ENCODE measurements at places on chromosomes 7 and 10.

GRCh38 chr10:84262190-84262956 is 17.5 kb downstream of the RGR start:
- DNase-seq, result no peak

DNA sequence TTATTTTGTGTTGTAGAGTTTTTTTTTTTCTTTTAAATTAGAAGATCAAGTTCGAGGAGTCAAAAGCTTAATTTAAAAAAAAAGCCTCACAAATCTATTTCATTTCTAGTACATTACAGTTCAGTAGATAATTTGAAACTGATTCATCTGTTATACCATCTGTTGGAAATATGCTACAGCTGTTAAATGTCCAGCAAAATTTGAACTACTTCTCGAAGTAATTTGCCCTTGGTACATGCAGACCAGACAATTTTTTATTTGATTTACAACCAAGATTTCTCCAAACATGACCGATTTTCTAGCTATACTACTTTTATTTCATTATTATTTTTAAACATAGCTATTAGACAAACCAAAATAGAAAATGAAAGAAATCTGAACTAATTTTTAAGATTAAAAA is 647.9 kb downstream of the CNTNAP2 start:
- no peak for DNase-seq

DNA sequence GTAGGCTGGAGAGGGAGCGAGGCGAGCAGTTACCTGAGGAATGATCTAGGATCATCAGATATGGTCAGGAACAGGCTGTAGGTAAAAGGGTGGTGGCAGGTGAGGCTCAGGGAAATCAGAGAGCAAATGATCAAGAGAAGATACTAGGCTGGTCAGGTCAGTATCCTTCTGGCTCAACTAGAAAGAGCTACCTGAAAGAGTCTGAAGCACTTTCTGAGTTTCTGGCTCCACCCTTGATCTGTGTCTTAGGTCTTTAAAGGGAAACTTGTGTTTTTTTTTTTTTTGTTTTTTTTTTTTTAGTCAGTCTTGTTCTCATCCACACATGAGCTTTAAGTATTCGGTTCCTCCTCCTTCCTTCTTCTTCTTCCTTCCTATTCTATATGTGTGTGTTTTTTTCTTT is 10.5 kb downstream of the ADAM22 start:
- no peak for DNase-seq

GRCh38 chr7:4025694-4026615 is 656.1 kb upstream of the FOXK1 start:
- DNase-seq, result no peak

DNA sequence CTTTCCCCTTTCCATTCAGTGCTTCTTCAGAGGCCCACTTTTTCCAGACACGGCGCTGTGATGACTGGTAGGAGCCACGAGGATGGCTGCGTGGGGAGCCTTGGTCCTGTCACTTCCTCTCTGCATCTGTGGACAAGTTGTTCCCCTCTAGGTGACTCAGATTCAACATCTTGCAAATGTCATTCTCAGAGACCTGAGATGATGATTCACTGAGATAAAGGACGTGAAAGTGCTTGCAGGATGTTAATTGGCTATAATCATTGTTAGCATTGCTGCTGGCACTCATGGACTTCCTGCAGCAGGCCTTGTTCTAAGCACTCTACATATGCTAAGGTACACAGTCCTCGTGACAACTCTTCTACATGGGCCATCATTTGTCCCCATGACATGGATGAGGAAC is 489.8 kb upstream of the ZMIZ1 start:
- no peak for DNase-seq

DNA sequence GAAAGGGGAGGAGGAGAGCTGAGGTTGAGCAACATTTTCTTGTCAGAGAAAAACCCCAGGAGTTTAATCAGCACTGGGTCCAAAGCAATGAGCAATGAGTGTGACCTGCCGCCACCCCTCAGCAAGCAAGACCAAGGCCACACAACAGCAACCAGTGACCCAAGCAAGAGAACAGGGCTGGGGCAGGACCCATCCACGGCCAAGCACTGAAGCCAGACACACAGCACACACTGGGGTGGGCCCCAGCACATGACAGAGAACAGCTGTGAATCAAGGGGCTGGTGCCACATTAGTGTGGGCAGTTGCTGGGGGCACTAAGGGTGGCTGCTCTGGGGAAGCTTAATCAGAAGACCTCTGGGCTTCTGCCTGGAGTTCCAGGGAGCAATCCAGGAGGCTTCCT is 16.2 kb downstream of the TMEM72 start:
- DNase-seq, result no peak

- DNase-seq, result no peak
Observed at GRCh38 chr10:8048281-8049008, 6.0 kb upstream of the GATA3 start.

DNA sequence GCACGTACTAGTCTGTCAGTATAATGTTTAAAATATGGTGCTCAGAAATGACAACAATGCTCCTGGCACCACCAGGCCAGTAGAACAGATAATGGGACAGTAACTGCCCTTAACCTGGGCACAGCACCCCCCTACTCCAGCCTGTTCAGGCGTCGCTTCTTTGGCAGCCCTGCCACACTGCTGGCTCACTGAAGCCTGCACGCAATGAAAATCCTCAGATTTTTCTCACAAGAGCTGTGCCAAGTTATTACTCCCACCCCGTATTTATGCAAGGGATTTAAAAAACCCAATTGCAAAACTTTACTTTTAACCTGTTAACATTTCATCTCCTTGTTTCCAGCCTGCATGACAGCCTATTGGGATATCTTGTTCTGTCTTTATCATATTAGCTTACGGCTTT is 56.6 kb upstream of the LAMB1 start:
- DNase-seq, result no peak

DNA sequence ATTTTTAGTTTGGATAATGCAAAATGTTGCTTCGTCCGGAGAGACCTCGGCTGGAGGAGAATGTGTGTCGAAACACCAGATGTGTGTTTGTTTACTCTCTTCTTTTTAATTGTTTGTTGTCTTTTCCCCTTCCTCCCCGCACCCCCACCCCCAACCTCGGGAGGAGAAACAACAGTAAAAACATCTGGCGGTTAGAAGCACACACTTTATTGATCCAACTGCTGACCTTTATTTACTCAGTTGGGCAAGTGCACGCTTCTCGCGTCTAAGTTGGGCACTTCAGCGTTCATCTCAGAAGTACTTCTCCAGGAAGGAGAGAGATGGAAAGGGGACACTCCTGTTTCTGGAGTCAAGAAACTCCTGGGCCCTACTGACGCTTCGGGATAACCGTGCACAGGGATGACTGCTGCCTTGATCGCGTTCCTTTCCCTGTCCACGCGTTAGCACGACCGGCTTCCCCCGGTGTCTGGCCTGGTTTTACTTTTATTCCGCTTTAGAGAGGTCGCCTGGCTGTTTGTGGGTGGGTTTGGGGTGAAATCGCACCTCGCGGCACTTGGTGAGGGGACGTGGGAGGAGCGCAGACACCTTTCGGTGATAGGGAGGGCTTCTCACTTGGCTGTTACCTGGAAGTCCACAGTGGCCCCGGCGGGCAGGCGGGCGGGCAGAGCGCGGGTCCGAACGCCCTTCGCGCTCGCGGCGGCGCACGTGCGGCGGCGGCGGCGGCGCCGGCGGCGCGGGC is 168.3 kb upstream of the PPP1R3A start:
- peak; percentile 46 for DNase-seq

GRCh38 chr7:24560772-24561171 is 12.5 kb upstream of the PALS2 start:
- no peak for DNase-seq

DNA sequence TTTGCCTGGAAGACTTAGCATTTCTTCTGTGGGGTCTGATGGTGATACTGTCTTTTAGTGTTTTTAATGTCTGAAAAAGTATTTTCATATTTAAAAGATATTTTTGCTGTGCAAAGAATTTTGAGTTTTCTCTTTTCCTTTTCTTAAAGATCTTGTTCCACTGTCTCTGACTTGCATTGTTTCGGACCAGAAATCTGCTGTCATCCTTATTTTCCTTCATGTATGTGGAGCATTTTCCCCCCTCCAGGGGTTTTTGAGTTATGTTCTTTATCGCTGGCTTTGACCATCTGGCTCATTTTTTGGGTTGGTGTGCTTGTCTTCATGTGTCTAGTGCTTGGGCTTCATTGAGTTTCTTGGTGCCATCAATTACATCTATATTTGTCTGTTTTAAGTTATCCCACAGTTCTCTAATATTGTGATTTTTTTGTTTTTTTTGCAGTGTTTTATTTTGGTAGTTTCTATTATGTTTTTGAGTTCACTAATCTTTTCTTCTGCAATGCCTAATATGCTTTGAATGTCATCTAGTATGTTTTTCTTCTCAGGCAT is 119.9 kb downstream of the MGMT start:
- no peak for DNase-seq

- no peak for DNase-seq
Observed at GRCh38 chr7:120168066-120168465, 104.9 kb upstream of the KCND2 start.

DNA sequence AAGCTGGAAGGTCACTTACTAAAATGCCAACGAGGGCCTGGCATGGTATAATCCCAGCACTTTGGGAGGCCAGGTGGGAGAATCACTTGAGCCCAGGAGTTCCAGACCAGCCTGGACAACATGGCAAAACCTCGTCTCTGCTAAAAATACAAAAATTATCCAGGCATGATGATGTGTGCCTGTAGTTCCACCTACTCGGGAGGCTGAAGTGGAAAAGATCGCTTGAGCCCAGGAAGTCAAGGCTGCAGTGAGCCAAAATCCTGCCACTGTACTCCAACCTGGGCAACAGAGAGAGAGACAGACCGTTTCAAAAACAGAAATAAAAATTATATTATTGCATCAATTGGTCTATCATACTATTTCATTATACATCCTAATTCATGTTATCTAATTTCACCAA is 18.1 kb upstream of the FAM53B start:
- DNase-seq, result no peak

DNA sequence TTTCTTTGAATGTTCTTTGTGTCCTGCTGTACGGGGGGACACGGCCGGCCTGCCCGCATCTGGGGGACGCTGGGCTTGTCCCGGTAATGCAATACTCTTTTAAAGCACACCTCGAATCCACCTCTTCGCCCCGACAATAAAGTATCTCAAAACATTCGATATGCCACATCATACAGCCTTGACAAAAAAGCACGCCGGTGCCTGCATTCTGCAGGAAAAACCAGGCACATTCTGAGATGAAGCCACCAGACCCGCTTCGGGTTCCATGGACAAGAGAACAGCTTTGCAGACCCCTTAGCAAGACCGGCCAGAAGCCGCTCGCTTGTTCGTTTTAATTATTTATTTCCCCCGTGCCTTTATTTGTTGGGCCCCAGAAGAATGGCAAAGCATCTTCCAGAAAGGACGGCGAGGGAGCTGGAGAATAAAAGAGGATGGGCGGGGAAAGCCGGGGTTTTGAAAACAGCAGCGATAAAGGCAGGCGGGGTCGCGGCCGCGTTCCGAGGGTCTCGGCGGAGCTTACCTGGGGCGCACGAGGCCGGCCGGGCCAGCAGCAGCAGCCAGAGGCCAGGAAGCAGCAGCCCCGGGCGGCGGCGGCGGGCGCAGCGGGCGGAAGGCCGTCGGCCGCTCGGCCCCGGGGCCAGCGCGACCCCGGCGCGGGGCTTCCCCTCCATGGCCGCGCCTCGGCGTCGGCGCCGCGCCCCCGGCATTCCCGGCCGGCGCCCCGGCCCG is 462 bp downstream of the KIAA1549 start:
- DNase-seq, result no peak

DNA sequence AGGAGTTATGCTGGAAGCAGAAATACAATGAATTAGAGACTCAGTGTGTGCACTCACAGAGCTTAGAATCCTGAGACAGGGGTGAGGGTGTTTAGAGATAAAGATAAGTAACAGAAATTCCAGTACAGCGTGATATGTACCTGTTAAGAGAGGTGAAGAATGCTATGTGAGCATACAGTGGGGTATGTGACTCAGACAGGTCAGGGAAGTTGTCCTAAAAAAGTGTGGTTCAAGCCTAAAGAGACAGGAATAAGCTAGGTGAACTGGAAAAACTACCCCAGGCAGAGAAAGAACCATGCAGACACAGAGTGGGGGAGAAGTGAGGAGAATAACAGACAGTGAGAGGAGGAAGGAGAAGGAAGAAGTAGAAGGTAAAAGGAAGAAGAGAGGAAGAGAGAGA is 8.6 kb downstream of the SMIM30 start:
- DNase-seq, result no peak

GRCh38 chr10:3467052-3467951 is 294.7 kb upstream of the PITRM1 start:
- DNase-seq, result no peak

DNA sequence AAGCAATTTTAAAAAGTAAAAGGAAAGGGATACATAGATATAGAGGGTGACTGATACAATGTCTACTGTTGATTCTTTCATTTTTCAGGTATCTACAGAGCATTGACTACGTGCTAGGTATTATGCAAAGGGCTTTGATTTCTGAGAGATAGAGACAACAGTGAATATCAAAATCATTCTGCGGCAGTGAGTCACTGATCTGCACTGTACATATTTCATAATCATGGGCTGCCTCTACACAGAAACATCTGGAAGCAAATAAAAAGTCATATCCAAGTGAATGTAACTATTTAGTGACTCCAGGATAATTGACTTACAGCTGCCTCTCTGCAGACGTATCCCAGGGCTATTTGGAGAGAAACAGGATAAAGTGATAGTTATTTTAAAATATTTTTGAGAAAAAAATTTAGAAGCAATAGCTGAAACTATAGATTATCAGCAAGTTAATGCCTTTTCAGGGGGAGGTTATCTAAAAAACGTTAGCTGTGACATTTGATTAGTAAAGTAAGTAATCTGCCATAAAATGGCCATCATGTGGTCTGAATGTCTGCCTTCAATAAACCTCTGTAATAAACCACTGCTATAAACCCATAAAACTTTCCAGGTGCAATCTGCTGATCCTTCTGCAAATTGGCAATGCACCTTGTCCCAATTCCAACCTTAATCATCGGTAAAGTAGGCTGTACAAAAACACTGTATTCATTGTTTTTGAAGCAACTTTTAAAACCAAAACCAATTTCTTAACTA is 43.7 kb downstream of the CPXM2 start:
- no peak for DNase-seq

DNA sequence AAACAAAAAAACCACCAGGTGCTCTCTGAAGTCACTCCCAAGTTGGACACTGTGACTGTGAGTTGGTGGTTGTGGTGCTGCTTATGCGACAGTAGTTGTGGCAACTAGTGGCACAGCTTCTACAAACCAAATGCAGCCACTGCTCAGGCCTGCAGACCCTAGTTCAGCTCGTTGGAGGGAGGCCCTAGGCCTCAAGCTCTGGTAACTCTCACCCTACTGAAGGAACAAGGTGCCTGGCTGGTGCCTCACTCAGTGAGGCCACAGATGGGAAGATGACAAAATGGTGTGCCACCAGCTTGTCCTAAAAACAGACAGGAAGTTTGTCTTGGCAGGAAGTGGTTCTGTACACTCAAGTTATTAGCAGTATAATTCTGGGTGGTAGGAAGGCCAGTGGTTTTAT is 45.3 kb upstream of the RAPGEF5 start:
- no peak for DNase-seq

GRCh38 chr7:46486256-46487206 is 565.5 kb upstream of the IGFBP3 start:
- no peak for DNase-seq

Measured in D341Med (cell line).